ENCODE measurements at places on chromosomes 7 and 10.

DNA sequence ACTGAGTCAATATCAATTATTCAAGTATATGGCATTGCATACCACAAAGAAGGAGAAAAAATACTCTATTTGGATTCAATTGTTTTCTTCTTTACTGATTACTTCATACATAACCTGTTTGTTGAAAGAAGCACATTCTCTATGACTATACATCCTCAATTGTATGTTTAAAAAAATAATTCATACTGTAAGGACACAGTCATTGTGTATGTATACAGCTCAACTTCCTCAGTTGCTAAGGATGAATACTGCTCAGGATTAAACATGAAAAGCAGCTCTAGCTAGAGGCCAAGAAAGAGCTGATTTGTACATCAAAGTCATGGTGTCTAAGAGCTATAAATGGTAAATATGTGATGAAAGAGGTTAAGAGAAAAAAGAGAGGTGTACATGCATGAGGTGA lies 15.8 kb upstream of the BPGM start:
- no peak overlapping the region for H3K27ac ChIP-seq
- no peak for DNase-seq
- H3K4me1 ChIP-seq: no peaks in the 10 kb centered on the region

- peaks cover 15% of the 10 kb centered on the region for H3K4me1 ChIP-seq
- no peak overlapping the region for H3K27ac ChIP-seq
- no peaks in the 10 kb centered on the region for H3K27me3 ChIP-seq
- no peak overlapping the region for H3K4me3 ChIP-seq
Observed at GRCh38 chr7:101238226-101239182, 902 bp upstream of the CLDN15 start.

- no peak overlapping the region for H3K27ac ChIP-seq
- H3K27me3 ChIP-seq: peaks cover 33% of the 10 kb centered on the region
- no peaks in the 10 kb centered on the region for H3K4me1 ChIP-seq
- no peak overlapping the region for H3K4me3 ChIP-seq
Observed at GRCh38 chr7:4841007-4841784, 20.6 kb downstream of the PAPOLB start.

DNA sequence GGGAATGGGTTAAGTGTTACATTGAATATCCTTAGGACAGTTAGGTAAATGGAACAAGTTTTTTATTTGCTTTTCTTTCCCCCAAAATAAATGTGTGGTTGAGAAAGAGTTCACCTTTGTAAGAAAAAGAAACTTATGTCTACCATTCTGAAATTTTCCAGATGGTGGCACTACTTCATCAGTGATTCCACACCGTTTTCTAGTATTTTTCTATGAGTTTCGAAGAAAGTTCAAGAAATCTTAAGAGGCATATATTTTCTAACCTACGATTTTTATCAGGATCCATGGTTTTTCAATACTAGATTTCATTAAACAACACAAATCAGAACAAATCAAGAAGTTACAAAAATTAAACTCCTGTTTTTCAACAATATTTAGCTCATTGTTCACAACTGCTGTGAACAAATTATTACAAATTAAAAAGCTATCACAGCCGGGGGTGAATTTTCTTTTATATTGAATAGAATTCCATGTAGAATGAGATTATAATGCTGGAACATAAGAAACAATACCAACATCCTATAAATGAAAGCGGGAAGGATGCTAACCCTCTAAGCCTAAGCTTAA lies 163.1 kb upstream of the NPVF start:
- DNase-seq: no peak
- H3K27ac ChIP-seq: no peak overlapping the region
- no peaks in the 10 kb centered on the region for H3K4me1 ChIP-seq
- H3K36me3 ChIP-seq: no peaks in the 10 kb centered on the region

GRCh38 chr10:107616463-107617410 lies 452.2 kb upstream of the SORCS1 start:
- H3K27me3 ChIP-seq: no peaks in the 10 kb centered on the region
- H3K4me3 ChIP-seq: no peak overlapping the region
- no peaks in the 10 kb centered on the region for H3K36me3 ChIP-seq
- H3K27ac ChIP-seq: no peak overlapping the region
- DNase-seq: no peak

DNA sequence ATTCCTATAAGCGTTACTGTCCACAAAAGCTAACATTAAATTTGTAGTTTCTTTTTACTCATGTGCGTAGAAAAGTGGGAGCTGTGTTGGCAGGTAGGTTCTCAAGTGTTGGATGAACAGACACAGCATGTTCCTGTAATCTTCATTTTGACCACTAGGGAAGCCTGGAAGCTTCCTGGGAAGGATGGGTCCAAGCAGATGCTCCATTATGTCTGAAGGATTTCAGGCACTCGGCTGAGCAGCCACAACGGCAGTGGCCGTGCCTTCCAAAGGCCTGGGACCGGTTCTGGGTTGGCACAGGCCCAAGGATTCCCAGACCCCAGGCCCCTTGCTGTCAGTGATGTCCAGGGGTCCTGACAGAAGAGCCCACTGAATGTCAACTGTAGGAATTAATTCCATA lies 386.3 kb downstream of the TNS3 start:
- no peaks in the 10 kb centered on the region for H3K4me1 ChIP-seq
- H3K36me3 ChIP-seq: no peaks in the 10 kb centered on the region
- no peak overlapping the region for H3K27ac ChIP-seq
- H3K27me3 ChIP-seq: no peaks in the 10 kb centered on the region
- H3K4me3 ChIP-seq: no peak overlapping the region

DNA sequence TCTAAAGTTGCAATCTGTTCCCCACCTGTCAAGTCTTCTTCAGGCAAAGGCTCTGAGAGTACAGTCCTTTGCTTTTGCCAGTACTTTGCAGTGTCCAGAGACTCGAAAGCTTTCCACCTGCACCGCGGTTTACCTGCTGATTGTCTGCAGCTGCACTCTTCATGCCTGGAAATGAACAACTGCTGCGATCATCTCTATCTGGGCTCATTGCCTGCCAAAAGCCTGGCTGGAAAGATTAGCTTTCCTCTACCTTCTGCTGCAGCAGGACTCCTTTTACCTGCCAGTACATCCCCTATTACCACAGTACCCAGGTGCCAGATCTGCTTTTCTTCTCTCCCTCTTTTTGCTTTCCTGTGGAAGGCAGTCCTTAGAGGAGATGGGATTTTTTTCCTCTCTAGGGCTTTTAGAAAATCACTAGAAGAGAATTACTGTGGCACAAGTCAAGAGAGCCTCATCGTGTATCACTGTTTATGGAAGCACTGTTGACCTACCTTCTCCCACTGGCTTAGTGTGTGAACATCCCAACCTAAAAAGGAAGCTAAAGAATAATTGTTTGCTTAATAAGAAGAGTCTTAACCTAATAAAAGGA lies 2.2 kb downstream of the STRIP2 start:
- H3K4me3 ChIP-seq: no peak overlapping the region
- H3K27ac ChIP-seq: no peak overlapping the region
- H3K4me1 ChIP-seq: peaks cover 5% of the 10 kb centered on the region
- H3K36me3 ChIP-seq: no peaks in the 10 kb centered on the region
- H3K27me3 ChIP-seq: peaks cover 25% of the 10 kb centered on the region

GRCh38 chr10:90999512-91000172 lies 78.8 kb upstream of the ANKRD1 start:
- no peak for DNase-seq
- H3K36me3 ChIP-seq: no peaks in the 10 kb centered on the region
- no peaks in the 10 kb centered on the region for H3K4me1 ChIP-seq
- H3K27ac ChIP-seq: no peak overlapping the region

DNA sequence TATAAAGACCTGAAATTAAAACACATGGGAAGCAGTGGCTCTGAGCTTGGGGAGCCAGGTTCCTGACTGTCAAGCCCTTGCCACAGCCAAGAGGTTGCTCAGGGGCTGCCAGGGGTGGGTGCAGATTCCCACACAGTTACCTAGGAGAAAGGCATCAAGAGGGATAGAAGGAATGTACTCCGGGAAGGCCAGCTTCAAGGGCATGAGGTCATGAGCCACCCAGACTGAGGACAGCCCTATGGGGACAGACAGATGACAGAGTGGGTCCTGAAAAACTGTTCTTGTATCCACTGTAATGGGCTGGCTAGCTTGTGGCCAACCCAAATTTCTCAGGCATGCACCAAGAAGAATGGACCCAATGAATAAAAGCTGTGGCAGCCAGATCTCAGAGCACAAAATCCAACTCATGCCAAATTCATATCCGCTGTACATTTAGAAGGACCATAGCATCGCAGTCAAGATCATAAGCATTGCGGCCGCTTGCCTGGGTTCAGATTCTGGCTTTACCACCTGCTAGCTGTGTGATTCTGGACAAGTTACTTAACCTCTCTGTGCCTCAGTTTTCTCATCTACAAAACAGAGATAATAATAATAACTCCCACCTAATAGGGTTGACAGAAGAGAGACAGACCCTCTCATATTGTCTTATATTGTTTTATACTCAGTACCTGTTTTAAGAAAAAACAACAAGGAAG lies 44.9 kb upstream of the KCNMA1 start:
- no peak overlapping the region for H3K27ac ChIP-seq
- no peaks in the 10 kb centered on the region for H3K27me3 ChIP-seq
- no peak overlapping the region for H3K4me3 ChIP-seq
- H3K36me3 ChIP-seq: no peaks in the 10 kb centered on the region

- no peak for DNase-seq
- H3K27ac ChIP-seq: no peak overlapping the region
- peaks cover 13% of the 10 kb centered on the region for H3K4me1 ChIP-seq
- no peaks in the 10 kb centered on the region for H3K36me3 ChIP-seq
Observed at GRCh38 chr10:48390933-48391845, 84.7 kb downstream of the MAPK8 start.

- H3K36me3 ChIP-seq: peaks cover 7% of the 10 kb centered on the region
- no peaks in the 10 kb centered on the region for H3K4me1 ChIP-seq
- H3K27ac ChIP-seq: no peak overlapping the region
- DNase-seq: no peak
Observed at GRCh38 chr7:102165136-102165535, 121.5 kb upstream of the SH2B2 start.

GRCh38 chr7:88806280-88807037 lies 10.9 kb upstream of the TEX47 start:
- no peaks in the 10 kb centered on the region for H3K27me3 ChIP-seq
- H3K4me1 ChIP-seq: no peaks in the 10 kb centered on the region
- no peak overlapping the region for H3K4me3 ChIP-seq
- H3K36me3 ChIP-seq: no peaks in the 10 kb centered on the region

GRCh38 chr10:119988333-119988732 lies 95.8 kb downstream of the SEC23IP start:
- no peak overlapping the region for H3K4me3 ChIP-seq
- no peaks in the 10 kb centered on the region for H3K4me1 ChIP-seq
- H3K36me3 ChIP-seq: no peaks in the 10 kb centered on the region
- H3K27ac ChIP-seq: no peak overlapping the region

DNA sequence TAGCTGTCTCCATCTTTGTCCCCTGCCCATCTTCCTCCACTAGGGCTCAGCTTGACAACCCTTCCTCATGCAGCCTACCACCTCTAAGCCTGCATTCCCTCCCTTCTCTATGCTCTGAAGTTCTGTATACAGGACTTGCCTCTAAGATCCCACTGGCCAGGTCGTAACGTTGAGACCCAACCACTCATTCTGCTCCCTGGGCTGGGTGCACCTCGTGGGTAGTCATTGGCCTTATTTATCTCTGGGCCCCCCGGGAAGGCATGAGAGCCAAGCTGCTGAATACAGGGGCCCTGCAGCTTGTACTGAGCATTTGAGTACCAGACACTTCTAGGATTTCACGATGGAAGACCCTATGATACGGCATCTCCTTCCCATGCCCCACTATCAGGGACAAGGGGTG lies 31.2 kb downstream of the MYL10 start:
- peaks cover 11% of the 10 kb centered on the region for H3K27me3 ChIP-seq
- H3K4me1 ChIP-seq: no peaks in the 10 kb centered on the region
- H3K4me3 ChIP-seq: no peak overlapping the region
- no peaks in the 10 kb centered on the region for H3K36me3 ChIP-seq

GRCh38 chr10:35872671-35873070 lies 230.6 kb upstream of the FZD8 start:
- H3K36me3 ChIP-seq: no peaks in the 10 kb centered on the region
- no peaks in the 10 kb centered on the region for H3K4me1 ChIP-seq
- H3K27ac ChIP-seq: no peak overlapping the region
- no peak for DNase-seq
- no peaks in the 10 kb centered on the region for H3K27me3 ChIP-seq
